ENCODE measurements at places on chromosomes 5 and 9.
A peak's percentile ranks its signal among the peaks of the same experiment; 100 is the strongest.

GRCh38 chr9:81787747-81788632 is 98.6 kb upstream of the TLE1 start:
- peak; percentile 99 for DNase-seq

DNA sequence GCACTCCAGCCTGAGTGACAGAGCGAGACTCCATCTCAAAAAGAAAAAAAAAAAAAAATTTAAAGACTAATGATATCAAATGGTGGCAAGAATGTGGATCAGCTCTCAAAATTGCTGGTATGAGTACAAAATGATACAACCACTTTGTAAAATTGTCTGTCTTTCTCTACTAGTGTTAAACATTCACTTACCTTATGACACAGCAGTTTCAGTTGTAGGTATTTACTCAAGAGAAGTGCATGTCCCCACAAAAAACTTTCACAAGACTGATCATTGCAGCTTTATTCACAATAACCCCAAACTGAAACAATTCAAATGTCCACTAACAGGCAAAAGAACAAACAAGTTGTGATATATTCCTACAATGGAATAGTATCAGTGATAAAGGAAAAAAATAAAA is 14.7 kb upstream of the CETN3 start:
- DNase-seq, result no peak

GRCh38 chr5:116476897-116477537 is 97.6 kb downstream of the SEMA6A start:
- DNase-seq, result no peak

DNA sequence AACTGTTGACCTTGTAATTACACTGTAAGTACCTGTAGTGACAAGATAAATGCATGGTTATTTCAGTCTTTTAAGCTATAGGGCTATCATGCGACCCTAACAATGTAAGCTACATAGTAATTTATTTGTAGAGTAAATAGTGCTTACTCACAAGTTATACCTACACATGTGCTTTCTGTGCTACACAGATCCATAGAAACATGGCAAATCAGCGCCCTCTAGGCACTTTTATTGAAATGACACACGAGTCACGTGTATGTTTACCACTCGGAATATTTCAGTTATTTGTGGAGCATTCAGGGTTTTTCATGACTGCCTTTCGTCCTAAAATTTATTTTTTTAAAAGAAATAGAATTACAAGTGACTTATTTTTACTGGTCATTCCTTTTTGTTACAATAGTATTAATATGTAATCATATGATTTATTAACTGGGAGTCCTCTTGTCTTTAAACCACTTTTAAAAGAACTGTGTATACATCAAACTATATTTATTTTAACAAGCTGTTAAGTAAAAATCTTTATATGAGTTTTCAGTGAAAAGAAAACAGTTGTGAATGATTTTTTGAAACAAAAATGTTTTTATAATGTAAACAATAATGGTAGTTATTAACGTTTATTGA is 1242.3 kb upstream of the WWC1 start:
- DNase-seq, result peak; percentile 6

GRCh38 chr9:122370869-122371755 is at the start of gene PTGS1:
TSS of gene PTGS1 (plus strand) at chr9:122371024. CDS start at chr9:122371085, 61 bp downstream.
- DNase-seq, result no peak

DNA sequence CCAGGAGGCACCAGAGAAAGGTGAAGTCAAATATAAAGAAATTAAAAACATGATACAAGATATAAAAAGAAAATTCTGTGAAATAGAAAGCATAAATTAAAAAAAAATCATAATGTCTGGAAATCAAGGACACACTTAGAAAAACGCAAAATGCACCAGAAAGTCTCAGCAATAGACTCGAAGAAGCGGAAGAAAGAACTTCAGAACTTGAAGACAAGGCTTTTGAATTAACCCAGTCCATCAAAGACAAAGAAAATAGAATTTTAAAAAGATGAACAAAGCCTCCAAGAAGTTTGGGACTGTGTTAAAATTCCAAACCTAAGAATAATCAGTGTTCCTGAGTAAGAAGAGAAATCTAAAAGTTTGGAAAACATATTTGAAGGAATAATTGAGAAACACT is 168.3 kb downstream of the PRR16 start:
- DNase-seq, result no peak

DNA sequence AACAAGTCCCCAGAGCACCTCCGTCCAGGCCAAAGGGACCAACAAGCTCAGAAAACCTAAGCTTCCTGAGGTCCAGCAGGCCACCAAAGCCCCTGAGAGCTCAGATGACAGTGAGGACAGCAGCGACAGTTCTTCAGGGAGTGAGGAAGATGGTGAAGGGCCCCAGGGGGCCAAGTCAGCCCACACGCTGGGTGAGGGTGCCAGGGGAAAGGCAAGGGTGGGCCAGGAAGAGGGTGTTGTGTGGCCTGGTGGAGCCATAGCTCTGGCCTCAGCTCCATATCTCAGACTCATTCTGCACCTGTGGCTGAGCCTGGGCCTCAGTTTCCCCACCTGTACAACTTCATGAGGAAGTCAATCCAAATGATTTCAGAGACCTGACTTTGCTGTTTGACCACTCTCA is 20.7 kb downstream of the CD74 start:
- no peak for DNase-seq

GRCh38 chr5:52692039-52692438 is 95.7 kb upstream of the ITGA1 start:
- DNase-seq, result peak; percentile 10

- DNase-seq, result no peak
These were observed 102.2 kb downstream of the SERINC5 start for GRCh38 chr5:80153586-80154126.

GRCh38 chr9:7370988-7371387 is 428.6 kb downstream of the DMAC1 start:
- peak; percentile 10 for DNase-seq

GRCh38 chr5:172790496-172790889 is 19.5 kb upstream of the DUSP1 start:
- DNase-seq, result no peak

GRCh38 chr9:4762886-4763541 is 22.0 kb upstream of the AK3 start:
- no peak for DNase-seq

DNA sequence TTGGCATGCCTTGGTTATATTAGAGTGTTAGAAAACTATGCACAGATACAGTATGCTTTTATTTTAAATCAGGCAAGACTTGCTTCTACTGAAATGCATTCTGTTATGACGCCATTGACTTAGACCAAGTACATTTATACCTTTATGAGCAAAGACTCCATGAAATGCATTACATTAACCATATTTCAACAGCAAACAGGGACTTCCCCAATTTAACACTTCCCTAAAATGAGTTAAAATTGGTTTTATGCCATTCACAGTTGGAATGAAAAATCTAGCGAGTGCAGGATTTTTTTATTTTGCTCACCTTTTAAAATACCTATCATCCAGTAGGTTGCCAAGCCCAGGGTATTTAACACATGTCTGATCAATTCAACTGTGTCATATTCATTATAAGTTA is 272.1 kb upstream of the IZUMO3 start:
- no peak for DNase-seq

DNA sequence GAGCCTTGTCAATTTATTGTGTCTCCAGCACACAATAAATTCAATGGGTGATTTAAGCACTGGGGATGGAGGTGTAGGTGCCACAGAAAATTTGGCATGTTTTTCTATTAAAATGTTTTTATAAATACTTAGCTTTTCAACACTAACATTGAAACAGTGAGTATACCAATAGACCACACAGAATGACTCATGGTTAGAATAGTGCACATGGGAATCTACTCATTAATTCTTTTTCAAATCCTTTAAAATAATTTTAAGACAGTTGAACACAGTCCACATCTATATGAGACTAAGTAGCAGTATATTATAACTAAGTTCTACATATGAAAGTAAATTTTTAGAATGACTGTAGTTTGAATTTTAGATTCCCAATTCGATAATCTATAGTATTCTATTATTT is 67.1 kb downstream of the LNPEP start:
- DNase-seq, result no peak

Measured in fibroblast of the aortic adventitia (primary cell).